ENCODE measurements at places on chromosomes 4 and X. TPM values are rescaled to one million over a fixed set of nuclear protein-coding genes. Genes with fewer than 3 reads are reported as not detected.

- H3K4me3 ChIP-seq, result no peak overlapping the region
- H3K4me1 ChIP-seq, result no peaks in the 10 kb centered on the region
- H3K27ac ChIP-seq, result no peak overlapping the region
- DNase-seq, result no peak
These were observed 3.4 kb downstream of the GPKOW start for GRCh38 chrX:49120091-49120490.

- H3K27me3 ChIP-seq, result no peaks in the 10 kb centered on the region
- H3K36me3 ChIP-seq, result no peaks in the 10 kb centered on the region
- DNase-seq, result peak; percentile 8
- H3K4me3 ChIP-seq, result no peak overlapping the region
These were observed 544.0 kb upstream of the ADGRL3 start for GRCh38 chr4:60656171-60656570.

DNA sequence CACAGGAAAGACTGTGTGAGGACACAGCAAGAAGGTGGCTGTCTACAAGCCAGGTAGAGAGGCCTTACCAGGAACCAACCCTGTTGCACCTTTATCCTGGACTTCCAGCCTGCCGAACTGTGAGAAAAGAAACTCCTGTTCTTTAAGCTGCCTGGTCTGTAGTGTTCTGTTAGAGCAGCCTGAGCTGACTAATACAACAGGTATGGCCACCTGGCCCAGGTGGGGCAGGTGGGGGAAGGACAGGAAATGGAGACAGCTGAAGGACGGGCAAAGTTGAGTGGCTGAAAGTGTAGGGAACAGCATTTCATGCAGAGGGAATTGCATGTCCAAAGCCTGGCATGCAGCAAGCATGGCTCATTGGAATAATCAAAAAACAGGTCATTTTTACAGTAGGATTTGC, 35.1 kb downstream of the CYTL1 start:
- no peak for DNase-seq
- H3K36me3 ChIP-seq, result no peaks in the 10 kb centered on the region
- H3K27me3 ChIP-seq, result peaks cover 10% of the 10 kb centered on the region
- no peak overlapping the region for H3K27ac ChIP-seq

- H3K4me1 ChIP-seq, result no peaks in the 10 kb centered on the region
- no peak overlapping the region for H3K4me3 ChIP-seq
- no peak for DNase-seq
- no peaks in the 10 kb centered on the region for H3K36me3 ChIP-seq
These were observed 29.1 kb upstream of the CXCL3 start for GRCh38 chr4:74067586-74067985.

DNA sequence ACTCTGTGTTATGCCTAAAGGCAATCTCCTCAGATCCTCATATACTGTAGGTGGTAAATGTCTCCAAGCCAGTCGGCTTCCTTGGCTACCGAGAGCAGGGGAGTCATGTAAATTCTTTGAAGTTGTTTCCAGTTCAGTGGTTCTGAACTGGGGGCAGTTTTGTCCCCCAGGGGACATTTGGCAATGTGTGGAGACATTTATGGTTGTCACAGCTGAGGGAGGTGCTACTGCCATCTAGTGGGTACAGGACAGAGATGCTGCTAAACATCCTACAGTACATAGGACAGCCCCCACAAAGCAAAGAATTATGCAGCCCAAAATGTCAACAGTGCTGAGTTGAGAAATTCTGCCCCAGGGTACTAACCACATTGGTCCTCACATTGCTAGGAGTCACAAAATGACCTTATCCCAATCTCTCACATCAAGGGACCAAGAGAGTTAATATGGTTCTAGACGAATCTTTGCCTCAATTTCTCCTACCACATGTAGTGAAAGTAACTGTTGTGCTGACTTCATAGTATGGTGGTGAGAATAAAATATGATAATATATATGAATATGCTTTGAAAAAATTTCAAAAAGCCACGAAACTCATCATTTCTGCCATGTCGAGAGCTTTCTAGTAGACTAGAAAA, 104.4 kb upstream of the ARHGAP24 start:
- peaks cover 22% of the 10 kb centered on the region for H3K4me1 ChIP-seq
- H3K27ac ChIP-seq, result peak overlapping the region; percentile 15
- no peaks in the 10 kb centered on the region for H3K27me3 ChIP-seq

- DNase-seq, result no peak
- H3K27me3 ChIP-seq, result peaks cover 3% of the 10 kb centered on the region
- H3K4me3 ChIP-seq, result no peak overlapping the region
- H3K36me3 ChIP-seq, result no peaks in the 10 kb centered on the region
- H3K27ac ChIP-seq, result no peak overlapping the region
- no peaks in the 10 kb centered on the region for H3K4me1 ChIP-seq
These were observed 155.6 kb downstream of the HNRNPD start for GRCh38 chr4:82217986-82218715.

DNA sequence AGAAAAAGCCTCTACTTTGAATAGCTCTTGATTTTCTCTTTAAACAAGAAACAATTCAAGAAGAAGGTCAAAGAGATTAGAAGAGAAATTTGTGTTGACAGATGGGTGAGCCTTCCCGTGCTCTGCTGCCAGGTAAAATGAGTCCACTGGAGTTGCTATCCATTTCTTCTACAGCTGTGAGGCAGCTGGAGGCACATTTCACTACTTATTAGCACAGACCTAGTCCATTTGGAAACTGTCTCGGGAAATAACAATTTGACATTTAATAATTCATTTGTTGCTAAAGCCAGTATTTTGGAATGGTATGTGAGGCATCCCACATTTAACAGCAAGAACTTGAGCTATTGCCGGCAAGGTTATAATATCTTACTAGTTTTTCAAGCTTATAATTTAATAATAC, 396.8 kb upstream of the GRIA3 start:
- no peaks in the 10 kb centered on the region for H3K36me3 ChIP-seq
- no peaks in the 10 kb centered on the region for H3K4me1 ChIP-seq
- no peak overlapping the region for H3K27ac ChIP-seq

DNA sequence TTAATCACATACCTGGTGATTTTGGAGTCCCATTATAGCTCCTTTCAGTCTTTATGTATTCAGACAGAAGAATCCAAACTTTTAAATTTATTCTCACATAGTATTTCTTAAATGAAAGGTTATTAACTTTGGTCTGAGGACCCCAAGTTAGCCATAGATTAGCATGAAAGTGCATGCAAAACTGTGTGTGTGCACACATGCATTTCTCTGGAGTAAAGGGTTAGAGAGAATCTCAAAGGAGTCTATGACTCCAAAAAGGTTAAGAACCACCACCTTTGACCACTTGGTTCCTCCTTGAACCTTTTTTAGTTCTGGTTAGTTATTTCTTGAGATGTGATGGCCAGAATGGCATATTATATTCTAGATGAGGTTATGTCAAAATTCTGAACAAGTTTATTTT, 102.0 kb downstream of the MGST2 start:
- no peaks in the 10 kb centered on the region for H3K27me3 ChIP-seq
- H3K4me1 ChIP-seq, result peaks cover 54% of the 10 kb centered on the region
- no peak overlapping the region for H3K4me3 ChIP-seq

DNA sequence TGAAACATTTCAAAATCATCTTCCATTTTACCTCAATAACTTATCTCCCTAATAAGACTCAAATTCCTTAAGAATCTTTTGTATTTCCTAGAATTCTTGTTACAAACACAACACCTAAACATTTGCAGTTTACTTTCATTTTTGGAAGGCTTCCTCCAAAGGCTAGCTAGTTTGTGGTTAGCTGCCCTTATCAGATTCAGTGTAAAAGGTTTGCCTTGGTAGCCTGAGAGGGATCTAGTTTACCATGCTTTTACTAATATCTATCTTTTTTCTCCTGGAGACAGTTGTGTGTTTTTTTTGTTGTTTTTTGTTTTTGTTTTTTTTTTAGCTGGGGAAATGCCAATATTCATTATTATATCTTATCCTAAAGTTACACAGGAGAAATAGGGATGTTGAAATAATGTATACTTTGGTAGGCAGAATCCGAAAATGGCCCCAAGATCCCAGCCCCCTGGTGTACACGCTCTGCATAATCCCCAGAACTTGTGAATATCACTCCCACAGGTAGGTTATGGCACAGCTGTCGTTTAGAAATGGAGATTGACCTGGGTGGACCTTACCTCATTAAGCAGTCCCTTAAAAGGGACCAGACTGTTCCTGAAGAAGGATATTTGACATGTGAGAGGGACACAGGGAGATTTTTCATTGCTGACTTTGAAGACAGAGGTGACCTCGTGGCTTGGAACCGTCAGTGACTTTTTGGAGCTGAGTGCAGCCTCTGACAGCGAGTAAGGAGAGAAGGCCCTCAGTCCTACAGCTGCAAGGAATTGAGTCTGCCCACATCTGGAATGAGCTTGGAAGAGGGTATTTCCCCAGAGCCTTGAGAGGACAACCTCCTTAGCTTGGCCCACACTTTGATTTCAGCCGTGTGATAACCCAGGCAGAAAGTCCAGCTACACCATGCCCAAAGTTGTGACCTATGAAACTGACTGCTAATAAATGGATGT, 33.4 kb downstream of the SEPTIN11 start:
- H3K4me3 ChIP-seq, result no peak overlapping the region
- peaks cover 3% of the 10 kb centered on the region for H3K36me3 ChIP-seq
- peaks cover 88% of the 10 kb centered on the region for H3K4me1 ChIP-seq
- H3K27ac ChIP-seq, result no peak overlapping the region

- no peak for DNase-seq
- peaks cover 12% of the 10 kb centered on the region for H3K4me1 ChIP-seq
- no peaks in the 10 kb centered on the region for H3K27me3 ChIP-seq
- no peak overlapping the region for H3K4me3 ChIP-seq
- H3K36me3 ChIP-seq, result no peaks in the 10 kb centered on the region
- no peak overlapping the region for H3K27ac ChIP-seq
These were observed 18.0 kb downstream of the ARHGAP10 start for GRCh38 chr4:147749811-147750321.

- no peak overlapping the region for H3K4me3 ChIP-seq
- H3K36me3 ChIP-seq, result peaks cover 17% of the 10 kb centered on the region
- H3K27ac ChIP-seq, result no peak overlapping the region
- no peaks in the 10 kb centered on the region for H3K27me3 ChIP-seq
- no peaks in the 10 kb centered on the region for H3K4me1 ChIP-seq
These were observed 88.4 kb downstream of the EVC start for GRCh38 chr4:5799406-5799805.

- peak overlapping the region; percentile 93 for H3K27ac ChIP-seq
- peaks cover 4% of the 10 kb centered on the region for H3K4me1 ChIP-seq
- no peaks in the 10 kb centered on the region for H3K27me3 ChIP-seq
- no peaks in the 10 kb centered on the region for H3K36me3 ChIP-seq
- DNase-seq, result peak; percentile 38
These were observed 626 bp upstream of the CEP135 start for GRCh38 chr4:55947912-55948725.

- no peaks in the 10 kb centered on the region for H3K27me3 ChIP-seq
- no peak overlapping the region for H3K4me3 ChIP-seq
- H3K27ac ChIP-seq, result no peak overlapping the region
- DNase-seq, result peak; percentile 12
- no peaks in the 10 kb centered on the region for H3K36me3 ChIP-seq
These were observed 21.4 kb downstream of the MFAP3L start for GRCh38 chr4:170004651-170005295.

DNA sequence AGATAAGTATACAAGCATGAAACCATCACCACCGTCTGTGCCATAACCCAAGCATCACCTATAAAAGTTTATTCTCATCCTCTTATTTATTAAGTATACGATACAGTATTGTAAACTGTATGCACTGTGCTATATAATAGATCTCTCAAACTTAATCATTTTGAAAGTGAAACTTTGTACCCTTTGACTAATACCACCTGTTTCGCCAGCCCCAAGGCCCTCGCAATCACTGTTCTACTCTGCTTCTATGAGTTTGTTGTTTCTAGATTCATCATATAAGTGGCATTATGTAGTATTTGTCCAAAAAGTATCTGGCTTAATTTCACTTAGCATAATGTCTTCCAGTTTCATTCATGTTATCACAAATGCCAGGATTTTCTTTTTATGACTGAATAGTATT, 72.1 kb upstream of the DOCK11 start:
- no peaks in the 10 kb centered on the region for H3K4me1 ChIP-seq
- H3K27me3 ChIP-seq, result no peaks in the 10 kb centered on the region
- peaks cover 4% of the 10 kb centered on the region for H3K36me3 ChIP-seq
- no peak overlapping the region for H3K27ac ChIP-seq
- no peak overlapping the region for H3K4me3 ChIP-seq
- no peak for DNase-seq

- H3K4me3 ChIP-seq, result no peak overlapping the region
- peaks cover 5% of the 10 kb centered on the region for H3K4me1 ChIP-seq
- H3K27ac ChIP-seq, result no peak overlapping the region
These were observed 66.5 kb downstream of the UCHL1 start for GRCh38 chr4:41323179-41323578.

DNA sequence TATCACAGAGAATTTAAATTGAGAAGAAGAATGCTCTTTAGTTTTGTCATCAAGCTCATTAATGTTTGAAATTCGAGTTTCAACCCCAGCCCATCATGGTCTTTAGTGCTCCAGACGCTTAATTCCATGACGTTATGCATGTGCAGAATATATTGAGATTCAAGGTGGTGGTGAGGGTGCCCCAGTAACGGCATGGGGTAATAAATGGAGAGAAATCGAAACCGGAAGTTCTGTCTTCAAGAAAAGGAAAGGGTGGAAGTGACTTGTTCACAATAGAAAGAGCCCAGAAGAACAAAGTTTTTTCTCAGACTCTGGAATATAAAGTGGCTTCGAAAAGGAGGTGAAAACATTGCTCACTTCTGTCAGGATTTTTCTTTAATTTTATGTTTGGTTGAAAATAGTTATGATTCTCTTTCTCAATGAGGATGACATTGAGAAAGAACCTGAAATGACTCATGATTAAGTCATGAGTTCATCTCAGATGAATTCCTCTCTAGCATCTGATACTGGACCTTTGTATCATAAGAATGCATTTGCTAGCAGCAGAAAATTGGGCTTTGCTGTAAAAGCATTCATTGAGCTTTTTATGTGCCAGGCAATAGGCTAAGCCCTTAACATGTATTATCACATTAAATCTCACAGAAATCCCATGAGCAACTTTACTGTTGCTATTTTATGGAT, 779 bp upstream of the DDX60L start:
- H3K27ac ChIP-seq, result peak overlapping the region; percentile 89
- no peaks in the 10 kb centered on the region for H3K27me3 ChIP-seq
- DNase-seq, result peak; percentile 54
- no peaks in the 10 kb centered on the region for H3K36me3 ChIP-seq
- peaks cover 4% of the 10 kb centered on the region for H3K4me1 ChIP-seq
- peak overlapping the region; percentile 71 for H3K4me3 ChIP-seq

DNA sequence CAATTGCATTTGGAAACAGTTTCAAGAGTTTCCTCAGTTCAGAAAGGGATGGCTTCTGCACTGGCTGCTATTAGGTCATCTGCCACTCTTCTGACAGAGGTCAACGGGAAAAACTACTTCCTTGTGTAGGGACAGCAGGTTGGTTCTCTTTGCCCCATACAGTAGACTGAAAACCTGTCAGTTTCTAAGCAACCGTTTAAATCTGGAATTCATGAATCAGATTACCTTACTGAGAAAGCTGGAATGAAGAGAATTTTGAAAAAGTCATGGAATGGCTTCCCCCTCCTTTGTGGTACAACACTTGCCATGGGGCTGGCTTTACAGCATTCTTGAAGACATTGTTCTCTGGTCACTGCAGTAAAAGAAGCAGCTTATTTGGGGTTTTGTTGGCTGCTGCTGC, 240.3 kb downstream of the IL1RAPL2 start:
- H3K27ac ChIP-seq, result no peak overlapping the region
- no peaks in the 10 kb centered on the region for H3K36me3 ChIP-seq
- H3K4me1 ChIP-seq, result no peaks in the 10 kb centered on the region

GRCh38 chr4:34767407-34767806, 1476.9 kb downstream of the ARAP2 start:
- H3K4me1 ChIP-seq, result no peaks in the 10 kb centered on the region
- no peak overlapping the region for H3K4me3 ChIP-seq
- no peak overlapping the region for H3K27ac ChIP-seq
- H3K36me3 ChIP-seq, result no peaks in the 10 kb centered on the region

- H3K4me1 ChIP-seq, result peaks cover 16% of the 10 kb centered on the region
- H3K27ac ChIP-seq, result peak overlapping the region; percentile 95
These were observed 1.1 kb upstream of the TBC1D14 start for GRCh38 chr4:6908432-6909112.

The UNC5C gene
- total RNA-seq, result not detected

The DYNLT3 gene
- not detected for total RNA-seq

The NSUN7 gene
- total RNA-seq, result 1.5 TPM
